Upper lobe of left lung (tissue), 6 donors: ENCODE measurements at places on chromosomes 11 and 22. TPM values are rescaled to one million over a fixed set of nuclear protein-coding genes. Genes with fewer than 3 reads are reported as not detected.

- DNase-seq, result no peak
These were observed 11.6 kb downstream of the MRGPRF start for GRCh38 chr11:69001243-69002081.

DNA sequence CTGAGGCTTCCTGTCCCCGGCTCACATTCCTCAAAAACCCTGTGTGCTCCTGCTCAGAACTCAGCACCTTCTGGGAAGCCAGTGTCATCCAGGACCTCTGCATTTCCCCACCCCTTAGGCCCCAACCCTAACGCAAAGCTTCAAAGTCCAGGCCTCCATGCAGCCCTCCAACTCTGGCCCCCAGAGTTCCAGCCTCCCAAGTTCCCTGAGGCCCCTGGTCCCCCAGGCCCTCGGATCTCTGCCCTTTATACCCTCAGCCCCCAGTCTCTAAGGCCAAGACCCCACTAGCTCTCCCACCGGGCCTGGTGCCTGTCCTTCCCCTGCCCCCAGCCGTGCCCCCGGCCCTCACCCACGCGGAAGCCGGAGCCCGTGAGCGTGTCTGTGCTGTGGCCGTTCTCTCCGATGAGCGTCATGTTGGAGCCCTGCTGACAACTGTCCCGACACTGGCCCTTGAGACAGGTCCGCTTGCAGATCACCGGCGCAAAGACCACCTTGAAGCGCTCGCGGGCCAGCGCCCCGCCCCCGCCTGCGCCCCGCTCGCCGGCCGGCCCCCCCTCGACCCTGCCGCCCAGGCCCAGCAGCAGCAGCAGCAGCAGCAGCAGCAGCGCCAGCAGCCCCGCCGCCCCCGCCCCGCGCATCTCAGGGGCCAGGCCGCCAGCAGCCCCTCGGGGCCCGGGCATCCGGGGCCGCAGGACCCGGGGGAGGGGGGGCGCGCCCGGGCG, 718 bp downstream of the LTBP3 start:
- no peak for DNase-seq

- peak; percentile 66 for DNase-seq
These were observed 20.4 kb upstream of the EHF start for GRCh38 chr11:34600339-34601084.

DNA sequence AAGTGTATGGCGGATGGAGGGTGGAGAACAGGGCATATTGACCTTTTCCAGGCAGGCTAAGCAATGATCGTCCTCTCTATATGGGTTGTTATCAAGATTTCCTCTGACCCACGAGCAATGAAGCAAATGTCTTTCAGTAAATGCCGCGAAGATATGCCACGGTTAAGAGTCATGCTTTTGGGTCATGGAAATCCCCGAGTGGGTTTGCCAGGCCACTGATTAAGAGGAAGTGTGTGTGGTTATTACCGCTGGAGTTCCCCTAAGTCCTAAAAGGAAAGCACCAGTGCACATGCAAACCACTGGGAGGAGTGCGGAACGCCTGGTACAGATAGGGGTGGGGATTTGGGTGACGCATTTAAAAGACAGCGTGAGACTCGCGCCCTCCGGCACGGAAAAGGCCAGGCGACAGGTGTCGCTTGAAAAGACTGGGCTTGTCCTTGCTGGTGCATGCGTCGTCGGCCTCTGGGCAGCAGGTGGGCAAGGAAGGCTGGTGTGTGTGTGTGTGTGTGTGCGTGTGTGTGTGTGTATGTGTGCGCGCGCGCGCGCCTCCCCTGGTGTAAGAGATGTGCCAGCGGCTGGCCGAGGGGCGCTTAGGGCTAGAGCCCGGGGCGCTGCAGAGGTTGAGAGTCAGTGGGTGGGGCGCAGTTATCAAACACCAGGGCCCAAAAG, at the start of gene BIRC3:
Gene BIRC3, plus strand, starts transcription at position 386 of the 669 bp plus-strand sequence. CDS start 7,026 bp downstream, outside the sequence.
- peak; percentile 94 for DNase-seq

Gene MUC5AC
- total RNA-seq, result 7.3 TPM

GRCh38 chr22:23376256-23376655, 195.9 kb downstream of the BCR start:
- no peak for DNase-seq

DNA sequence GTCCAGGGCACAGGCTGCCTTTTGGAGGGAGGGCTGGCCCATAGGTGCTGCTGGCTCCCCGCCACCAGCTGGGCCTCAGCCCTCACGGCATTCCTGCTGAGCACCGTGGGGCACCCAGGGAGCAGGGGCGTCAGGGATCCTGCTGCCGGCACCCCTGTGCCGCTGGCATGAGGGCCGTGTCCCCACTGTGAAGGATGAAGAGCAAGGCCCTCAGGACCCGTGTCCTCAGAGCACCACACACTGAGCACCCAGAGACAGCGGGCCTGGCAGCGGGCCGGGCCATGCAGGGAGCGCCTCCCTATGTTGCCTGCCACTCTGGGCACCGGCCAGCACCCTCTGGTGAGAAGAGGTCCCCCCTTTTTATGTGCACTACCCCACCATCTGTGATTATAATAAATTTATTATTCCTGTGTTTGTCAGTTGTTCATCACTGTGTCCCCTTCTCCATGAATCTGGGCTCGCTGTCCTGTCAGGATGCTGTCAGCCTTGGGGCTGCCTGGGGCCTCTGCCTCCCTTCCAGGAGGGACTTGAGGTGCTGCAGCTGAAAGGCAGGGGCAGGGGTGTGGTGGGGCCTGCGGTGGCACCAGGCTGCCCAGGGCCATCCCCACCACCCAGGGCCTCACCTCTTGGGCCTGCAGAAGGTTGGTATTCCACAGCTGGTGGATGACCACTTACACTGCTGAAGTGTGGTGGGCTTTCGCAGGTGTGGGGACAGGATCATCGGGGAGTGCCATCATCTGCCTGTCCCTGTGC, 80.0 kb downstream of the MED15 start:
- DNase-seq, result no peak

DNA sequence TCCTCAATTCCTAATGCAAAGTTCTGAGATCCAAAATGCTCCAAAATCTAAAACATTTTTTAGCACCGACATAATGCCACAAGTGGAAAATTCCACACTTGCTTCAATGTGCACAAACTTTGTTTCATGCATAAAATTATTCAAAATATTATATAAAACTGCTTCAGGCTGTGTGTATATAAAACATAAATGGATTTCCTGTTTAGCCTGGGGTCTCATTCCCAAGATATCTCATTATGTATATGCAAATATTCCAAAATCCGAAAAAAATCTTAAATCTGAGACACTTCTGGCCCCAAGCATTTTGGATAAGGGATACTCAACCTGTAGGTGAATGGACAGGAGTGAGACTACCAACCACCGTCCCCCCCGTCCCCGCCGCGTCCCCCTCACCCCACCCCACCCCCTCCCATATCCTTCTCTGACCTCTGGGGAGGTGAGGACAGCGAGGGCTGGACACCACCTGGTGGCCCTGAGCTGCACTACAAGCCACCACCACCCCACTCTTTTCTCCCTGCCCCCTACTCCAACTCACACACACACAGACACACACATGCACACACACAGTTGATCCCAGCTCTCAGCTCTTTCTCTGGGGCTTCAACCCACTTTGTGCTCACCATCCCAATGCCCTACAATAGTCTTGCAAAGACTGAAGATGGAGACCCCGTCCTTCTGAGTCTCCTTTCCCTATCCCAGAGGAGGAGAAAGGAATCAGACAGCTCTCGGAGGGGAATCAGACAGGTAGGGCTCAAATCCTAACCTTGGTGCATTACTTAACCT, 101.0 kb downstream of the PDE2A start:
- no peak for DNase-seq

DNA sequence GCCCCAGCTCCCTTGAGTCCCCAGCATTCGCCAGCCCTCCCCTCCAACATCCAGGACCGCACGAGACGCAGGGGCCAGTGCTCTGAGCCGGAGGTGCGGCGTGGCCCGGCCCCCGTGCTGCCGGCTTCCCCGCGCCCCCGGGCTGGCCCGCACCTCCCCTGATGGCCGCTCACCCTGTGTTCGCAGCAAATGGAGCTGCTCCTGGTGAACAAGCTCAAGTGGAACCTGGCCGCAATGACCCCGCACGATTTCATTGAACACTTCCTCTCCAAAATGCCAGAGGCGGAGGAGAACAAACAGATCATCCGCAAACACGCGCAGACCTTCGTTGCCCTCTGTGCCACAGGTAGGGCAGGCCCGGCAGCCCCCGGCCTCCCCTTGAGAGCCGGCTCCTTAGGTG, 2.7 kb downstream of the CCND1 start:
- DNase-seq, result no peak

Gene OR8D4
- total RNA-seq, result not detected

Gene OR51I1
- total RNA-seq, result not detected

DNA sequence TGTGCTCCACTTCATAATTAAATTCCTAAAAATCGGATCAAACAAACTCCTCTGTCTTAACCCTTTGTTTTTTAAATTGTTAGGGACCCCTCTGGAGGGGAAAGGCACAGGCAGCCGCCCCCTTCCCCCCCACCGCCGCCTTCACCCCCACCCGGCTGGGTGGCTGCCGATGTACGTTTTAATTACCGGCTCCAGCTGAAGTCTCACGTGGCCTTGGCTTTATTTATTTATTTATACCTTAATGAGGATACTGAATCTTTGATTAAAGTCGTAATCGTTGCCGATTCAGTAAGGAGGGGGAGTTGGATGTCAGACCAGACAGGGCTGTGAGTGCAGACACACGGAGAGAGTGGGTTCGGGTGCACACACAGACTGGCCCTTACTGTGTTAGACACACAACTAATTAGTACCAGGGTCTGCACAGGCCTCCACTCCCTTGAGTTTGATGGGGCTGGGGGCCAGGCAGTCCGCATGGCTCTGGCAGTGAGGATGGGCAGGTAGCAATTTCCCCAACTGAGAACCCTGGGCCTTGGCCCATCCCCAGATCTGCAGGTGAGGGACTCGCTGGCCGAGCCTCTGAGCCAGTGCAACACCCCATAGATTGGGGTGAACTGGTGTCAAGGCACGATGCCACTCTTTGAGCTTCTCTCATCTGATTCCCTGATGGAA, 51.3 kb upstream of the NNMT start:
- no peak for DNase-seq

Gene NRIP3
- total RNA-seq, result 2.6 TPM

Gene HTR3A
- not detected for total RNA-seq

- no peak for DNase-seq
These were observed 334.6 kb downstream of the MN1 start for GRCh38 chr22:27466778-27467438.

DNA sequence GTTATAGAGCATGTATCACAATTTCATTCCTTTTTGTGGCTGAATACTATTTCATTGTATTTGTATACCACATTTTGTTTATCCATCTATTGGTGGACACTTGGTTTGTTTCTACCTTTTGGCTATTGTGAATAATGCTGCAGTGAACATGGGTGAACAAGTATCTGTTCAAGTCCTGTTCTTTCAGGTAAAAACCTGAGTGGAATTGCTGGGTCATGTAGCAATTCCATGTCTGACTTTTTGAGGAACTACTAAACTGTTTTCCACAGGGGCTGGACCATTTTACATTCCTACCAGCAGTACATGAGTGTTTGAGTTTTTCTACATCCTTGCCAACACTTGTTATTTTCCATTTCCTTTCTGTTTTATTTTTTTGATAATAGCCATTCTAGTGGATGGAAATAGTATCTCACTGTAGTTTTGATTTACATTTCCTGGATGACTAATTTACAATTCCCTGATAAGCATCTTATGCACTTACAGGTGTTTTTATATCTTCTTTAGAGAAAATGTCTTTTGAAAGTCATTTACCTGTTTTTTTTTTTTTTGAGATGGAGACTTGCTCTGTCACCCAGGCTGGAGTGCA, 12.2 kb downstream of the CABIN1 start:
- DNase-seq, result no peak

DNA sequence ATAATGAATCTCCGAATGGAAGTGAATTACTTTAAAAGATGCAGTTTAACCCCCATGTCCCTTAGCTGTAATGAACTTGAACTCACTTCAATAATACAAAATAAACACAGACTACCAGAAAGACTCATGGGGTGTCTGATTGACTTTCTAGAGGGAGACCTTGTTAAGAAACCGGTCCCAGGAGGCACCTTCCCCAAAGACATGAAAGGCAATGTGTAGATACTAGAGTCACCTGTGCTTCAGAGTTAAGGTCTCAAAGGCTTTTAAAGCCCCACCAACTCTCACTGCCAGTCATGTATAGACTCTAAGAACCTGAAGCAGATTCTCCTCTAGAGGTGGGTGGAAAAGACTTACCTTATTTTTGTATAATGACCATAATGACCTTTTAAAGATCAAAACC, at the start of gene OR8J1:
Gene OR8J1, plus strand, starts transcription at position 301 of the 400 bp plus-strand sequence. CDS start 5,956 bp downstream, outside the sequence.
- no peak for DNase-seq

DNA sequence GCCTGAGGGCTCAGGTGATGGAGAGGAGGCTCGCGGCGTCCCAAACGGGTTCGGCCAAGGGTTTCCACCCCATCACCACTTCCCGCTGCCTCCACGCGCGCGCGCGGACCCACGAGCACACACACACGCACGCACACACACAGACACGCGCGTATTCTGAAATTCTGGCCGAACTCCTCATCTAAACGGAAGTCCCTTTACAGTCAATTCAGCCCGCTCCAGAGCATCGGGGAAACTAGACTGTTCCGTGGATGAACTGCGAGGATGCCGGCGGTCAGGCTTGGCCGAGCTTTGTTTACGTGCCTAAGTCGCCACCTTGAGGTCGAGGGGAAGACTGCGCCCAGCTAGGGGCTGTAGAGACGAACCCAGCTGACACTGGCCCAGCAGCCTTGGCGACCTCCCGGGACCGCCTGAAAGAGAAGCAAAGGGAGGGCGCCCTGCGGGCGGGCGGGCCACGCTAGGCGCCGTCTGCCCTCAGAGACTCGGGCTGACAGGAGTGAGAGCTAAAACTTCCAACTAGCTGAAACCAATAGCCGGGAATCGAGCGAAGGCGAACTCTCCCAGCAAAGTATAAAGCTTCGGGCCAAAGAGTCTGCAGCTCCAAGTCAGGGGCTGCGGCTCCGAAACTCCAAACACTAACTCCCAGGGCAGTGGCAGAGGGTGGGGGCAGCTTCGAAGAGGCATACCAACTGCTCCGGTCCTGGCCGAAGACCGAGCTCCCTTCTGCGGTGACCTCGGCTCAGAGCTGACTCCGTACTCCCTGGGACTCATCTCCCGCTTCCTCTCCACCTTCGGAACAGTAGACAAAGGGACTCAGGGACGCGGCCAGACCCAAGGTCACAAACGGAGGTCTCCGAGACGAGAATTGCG, 124.7 kb upstream of the C11orf58 start:
- DNase-seq, result peak; percentile 81

DNA sequence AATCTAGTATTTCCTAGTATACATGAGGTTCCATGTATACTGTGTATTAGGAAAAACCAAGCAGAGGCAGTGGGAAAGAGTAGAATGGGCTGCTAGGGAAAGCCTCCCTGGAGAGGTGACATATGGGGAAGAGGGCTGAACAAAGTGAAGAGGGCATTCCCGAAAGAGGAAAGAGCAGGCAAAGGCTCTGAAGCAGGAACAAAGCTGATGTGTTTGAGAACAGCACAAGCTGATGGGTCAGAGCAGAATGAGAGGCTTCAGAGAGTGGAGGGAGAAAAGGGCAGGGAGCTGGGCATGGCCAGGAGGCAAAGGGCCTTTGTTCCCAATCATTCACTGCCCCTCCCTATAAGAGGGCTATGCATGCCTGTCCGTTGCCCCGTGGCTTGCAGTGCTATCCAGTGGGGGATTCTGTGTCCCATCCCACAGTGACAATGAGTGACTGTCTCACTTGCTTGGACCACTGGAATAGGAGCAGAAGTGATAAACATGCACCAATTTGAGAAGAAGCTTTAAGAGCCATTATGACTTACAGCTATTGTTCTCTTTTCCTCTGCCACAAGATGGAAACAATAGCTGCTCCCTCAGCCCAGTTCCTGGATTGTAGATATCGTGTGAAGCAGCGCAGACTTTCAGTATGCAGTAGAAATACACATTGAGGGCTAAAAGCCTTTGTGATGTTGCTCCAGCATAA, 39.6 kb downstream of the GALNT18 start:
- no peak for DNase-seq

Gene PDGFB
- 15.4 TPM for total RNA-seq
